ENCODE measurements at places on chromosomes 12 and 14.

GRCh38 chr14:75542588-75543091 is 20.4 kb downstream of the BATF start:
- peak; percentile 47 for DNase-seq

GRCh38 chr14:69660344-69661193 is 49.2 kb downstream of the SUSD6 start:
- no peak for DNase-seq

GRCh38 chr12:65081496-65081895 is 39.6 kb downstream of the WIF1 start:
- no peak for DNase-seq

GRCh38 chr14:81384900-81385299 is 15.2 kb downstream of the STON2 start:
- DNase-seq, result no peak

DNA sequence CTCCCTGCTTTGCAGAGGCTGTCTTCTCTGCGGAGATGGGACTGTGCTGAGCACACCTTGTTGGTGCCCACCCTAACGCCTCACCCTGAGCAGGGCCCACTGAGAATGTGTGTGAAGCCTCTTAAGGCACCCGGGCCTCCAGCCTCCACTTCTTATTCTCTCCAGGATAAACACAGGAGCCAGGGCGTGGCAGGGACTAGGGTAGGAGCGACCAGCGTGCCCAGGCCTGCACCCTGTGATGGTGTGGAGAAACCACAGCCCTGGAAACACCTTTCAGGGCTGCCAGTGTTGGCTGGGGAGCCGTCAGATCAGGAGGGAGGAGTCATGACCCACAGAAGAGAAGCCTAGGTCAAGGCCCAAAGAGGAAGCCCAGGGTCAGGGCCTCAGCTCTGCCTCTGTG is 41.3 kb downstream of the VDR start:
- no peak for DNase-seq

DNA sequence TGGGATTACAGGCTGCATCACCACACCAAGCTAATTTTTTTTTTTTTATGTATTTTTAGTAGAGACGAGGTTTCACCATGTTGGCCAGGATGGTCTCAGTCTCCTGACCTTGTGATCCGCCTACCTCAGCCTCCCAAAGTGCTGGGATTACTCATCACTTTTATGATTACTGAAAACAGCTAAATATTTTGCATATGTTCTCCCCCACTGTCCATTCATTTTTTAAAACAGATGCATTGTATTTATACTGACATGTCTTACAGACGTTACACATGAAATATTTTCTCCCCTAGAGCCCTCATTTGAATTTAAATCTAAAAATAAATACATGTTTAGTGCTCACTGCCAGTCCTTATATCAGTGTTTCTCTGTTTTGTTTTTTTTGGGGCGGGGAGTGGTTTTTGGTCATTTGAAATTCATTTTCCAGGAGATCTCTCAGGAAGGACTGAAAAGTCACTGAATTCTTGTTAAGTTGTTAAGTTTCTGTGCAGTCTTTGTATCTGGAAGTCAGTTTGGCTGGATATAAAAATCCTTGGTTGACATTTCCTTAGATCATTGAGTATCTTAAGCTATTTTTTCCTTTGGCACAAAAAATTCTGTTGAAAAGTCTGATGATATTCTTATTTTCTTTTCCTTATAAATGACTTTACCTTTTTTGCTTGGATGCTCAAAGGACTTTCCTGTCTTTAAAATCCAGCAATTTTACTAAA is 9.4 kb downstream of the FBXO21 start:
- DNase-seq, result no peak

DNA sequence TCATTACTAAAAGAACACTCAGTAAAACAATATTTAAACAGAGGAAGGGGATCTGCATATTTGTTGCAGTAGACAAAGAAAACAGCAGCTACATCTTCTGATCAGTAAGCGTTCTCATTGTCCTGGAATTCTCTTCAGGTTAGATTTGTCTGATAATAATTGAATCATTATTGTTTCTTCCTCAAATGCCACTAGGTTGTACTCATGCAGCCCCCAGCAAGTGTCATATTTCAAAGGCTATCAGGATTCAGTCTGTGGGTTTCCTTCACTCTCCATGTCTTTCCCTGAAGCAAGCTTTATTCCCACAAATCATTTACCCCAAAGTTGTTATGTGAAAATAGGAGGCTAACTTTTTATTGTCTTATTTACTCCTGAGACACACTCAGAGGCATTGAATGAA is 14.7 kb downstream of the PIK3C2G start:
- no peak for DNase-seq

GRCh38 chr12:65662590-65662989 is 161.7 kb upstream of the HMGA2 start:
- no peak for DNase-seq

DNA sequence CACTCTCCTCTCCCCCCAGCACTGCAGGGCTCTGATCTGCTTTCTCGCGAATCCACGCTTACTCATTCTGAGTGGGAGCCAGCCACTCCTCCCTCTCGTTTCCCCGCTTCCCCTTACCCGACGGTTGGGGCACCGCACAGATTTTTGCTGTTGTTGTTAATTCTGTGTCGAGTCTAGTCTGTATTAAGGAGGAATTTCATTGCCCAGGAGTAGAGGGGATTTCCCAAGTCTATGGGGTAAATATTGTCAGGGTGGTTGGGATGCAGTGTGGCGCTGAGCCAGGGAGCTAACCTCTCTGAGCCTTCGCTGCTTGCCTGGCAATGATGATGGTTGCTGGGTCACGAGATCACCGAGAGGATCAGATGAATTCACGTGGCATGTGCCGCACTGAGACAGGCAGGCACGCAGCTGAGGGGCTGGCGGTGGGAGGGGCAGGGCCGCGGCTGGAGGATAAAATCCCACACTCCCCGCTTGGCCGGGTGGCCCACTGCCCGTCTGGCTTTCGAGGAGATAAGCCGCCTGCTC is 18.5 kb downstream of the NCOR2 start:
- DNase-seq, result no peak

DNA sequence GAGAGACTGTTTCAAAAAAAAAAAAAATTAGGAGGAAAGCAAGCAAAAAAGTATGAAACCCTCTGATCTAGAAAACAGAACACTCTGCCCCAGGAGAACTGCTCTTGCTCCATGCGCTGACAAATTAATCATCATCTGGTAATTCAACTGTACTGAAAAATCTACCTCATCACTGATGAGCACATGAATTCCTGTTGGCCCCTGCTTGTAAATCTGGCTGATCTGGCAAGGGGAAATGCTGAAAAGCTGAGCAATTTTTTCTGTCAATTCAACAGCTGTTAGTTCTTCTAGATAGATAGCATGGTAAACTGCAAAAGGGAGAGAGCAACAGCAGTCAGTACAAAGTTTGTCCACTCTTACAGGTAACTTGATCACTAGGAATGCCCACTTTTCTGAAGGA is 15.2 kb upstream of the CSRNP2 start:
- DNase-seq, result no peak

DNA sequence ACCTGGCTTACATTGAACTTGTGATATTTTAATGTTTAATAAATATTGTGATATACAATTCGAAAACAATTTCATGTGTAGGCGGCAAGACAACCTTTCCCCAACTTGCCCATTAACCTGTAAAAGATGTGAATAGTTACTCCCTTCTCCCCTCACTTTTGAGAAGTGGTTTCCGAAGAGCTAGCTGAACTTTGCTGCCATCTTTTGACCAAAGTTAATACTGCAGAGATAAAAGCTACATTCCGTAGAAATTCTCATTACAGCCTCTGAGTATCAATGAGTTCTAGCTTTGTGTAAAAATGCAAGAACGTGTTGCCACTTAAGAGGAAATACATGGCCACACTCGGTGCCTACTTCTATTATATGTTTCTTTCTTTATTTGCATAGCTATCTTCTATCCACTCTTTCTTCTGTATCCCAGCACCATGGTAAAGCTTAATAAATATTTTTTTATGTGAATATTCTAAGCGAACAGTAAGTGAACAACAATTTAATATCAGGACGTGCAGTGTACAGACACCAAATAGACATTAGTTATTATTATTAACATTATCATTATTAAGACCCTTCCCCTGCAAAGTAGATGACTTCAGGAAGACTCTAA is 105.1 kb upstream of the TMEM260 start:
- DNase-seq, result no peak

DNA sequence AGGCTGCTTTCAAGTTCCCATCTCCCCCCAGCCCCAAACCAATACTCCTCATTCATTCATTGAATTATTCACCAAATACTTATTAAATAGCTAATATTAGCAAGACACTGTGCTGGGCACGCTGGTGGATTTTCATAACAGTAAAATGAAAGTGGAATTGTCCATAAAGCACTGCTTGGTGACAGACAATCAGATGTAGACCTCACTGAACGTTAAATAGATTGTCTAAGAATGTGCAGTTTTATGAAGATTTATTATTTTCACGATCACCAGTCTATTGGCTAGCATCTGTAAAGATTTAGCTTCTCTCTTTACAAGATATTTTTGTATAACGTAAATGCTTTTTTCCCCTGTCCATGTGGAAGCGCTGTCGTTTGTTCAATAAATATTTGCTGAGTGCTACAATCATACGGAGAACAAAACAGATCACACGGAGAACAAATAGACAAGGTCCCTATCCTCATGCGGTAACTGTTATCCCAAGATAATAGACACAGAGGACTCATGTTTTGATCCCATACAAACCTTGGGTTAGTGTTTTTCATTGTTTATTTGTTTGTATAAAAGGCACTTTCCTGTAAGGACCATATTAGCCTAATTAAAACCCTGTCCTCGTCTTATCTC is 397.6 kb downstream of the BCAT1 start:
- no peak for DNase-seq

GRCh38 chr12:27480016-27480415 is 33.5 kb downstream of the SMCO2 start:
- DNase-seq, result no peak

- no peak for DNase-seq
Measured at GRCh38 chr14:63908667-63909264, 56.0 kb downstream of the SYNE2 start.

- no peak for DNase-seq
Measured at GRCh38 chr12:1836854-1837421, 16.6 kb downstream of the LRTM2 start.

DNA sequence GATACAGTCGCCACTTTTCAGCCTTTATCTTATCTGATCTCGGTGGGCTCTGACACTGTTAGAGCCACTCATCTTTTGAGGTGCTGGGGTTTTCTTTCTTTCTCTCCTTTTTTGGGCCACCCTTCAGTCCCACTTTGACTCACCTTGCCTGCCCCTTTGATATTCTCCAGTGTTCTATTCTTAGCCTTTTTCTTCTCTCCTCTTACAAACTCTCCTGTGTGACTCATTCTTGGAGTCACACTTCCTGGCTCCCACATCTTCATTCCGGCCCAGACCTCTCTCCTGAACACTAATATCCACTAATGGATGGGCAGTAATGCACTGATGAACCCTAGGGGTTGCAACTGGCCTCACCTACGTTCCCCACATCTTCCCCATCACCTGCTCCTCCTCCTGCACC is 2.2 kb upstream of the DCD start:
- no peak for DNase-seq

GRCh38 chr12:79452906-79453305 is 237.9 kb downstream of the PAWR start:
- no peak for DNase-seq

DNA sequence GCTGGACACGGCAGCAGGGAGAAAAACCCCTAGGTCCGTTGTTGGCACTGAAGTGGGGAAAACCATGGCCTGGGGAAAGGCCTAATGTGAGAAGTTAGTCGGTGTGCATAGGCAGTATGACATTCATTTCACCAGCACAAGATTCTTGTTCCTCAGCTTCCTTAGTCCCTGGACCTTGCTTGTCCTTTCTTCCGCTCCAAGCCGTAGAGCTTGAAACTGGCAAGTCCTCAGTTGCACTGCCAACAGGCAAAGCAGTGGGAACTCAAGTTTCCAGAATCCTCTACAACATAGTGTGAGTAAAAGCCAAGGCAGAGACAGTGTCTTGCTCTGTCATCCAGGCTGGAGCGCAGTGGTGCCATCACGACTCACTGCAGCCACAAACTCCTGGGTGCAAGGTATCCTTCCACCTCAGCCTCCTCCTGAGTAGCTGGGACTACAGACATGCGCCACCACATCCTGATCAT is 138.5 kb upstream of the AMIGO2 start:
- DNase-seq, result no peak

DNA sequence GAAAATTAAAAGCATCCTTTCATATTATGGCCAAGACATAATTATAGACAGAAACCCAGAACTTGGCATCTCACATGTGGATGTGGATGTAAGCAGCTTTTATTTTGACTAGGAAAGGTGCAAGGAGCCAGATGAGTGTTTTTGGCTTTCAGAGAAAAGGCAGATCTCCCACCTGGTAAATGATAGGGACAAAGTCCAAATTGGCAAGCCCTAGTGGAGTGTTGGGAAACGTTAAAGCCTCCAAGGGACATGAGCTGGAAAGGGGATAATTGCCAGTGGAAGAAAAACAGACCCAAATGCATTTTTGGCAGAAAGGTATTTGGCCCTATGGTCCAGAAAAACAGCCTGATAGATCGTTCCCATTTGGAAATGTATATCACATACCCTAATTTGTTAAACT is 60.1 kb downstream of the KLHL28 start:
- no peak for DNase-seq

GRCh38 chr12:5945071-5946008 is at the start of gene ANO2:
TSS of gene ANO2 (minus strand) at chr12:5945259. CDS start at chr12:5945217, 42 bp downstream.
- DNase-seq, result no peak

DNA sequence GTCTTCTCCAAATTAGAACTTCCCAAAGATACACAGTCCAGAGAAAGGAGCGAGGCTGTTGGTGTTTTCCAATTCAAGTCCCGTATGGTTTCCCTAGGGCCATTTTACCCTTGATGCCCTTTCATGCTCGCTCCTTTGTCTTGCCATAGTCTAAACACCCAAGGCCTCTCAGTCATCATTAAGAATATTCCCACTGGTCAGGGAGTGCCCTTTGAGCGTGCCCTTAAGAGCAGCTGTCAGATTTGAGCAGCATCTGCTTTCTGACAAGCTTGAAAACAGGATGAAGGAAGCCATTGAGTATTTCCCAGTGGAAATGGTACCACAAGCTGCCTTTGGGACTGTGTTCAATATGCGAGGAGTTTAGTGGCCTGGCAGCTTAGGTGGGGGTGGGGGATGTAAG is 10.4 kb upstream of the GALNT16 start:
- DNase-seq, result no peak

- DNase-seq, result no peak
Measured at GRCh38 chr12:98420461-98420860, 94.9 kb upstream of the TMPO start.

DNA sequence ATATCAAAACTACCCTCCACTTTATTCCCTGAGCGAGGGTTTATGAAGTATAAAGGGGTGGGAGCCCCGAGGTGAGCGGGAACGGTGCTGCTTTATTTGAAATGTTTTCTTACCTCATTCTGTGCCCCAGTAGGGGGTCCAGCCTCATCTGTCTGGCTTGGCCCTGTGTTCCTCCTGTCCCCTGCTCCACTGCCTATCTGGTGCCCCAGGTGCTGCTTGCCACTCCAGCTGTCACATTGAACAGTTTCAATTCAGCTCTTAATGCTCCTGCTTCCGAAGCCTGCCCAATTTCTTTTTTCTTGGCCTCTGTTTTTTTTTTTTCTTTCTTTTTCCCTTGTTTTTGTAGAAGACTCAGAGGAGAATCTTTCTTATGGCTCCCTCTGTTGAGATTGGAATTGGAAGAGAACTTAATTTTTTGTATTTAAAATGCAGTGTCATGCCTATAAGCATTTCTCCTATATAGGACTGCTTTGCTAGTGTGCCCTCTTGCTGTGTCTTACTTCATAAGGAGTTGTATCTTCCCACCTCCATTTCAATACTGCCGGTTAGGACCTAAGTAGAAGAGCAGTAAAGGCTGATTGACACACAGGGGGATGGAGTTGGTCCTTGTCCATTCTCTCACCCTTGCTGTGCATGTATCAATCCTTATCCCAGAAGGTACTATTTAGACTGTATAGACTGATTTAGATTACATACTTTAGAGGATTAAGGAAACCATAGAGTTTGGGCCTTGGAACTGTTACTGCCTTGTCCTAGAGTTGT is 2.3 kb downstream of the ATXN7L3B start:
- no peak for DNase-seq

Data from stimulated activated CD4-positive, alpha-beta T cell treated with anti-CD3 and anti-CD28 coated beads, Interleukin-1b, Interleukin-23, amount 100 ng/mL, for 1 hour (primary cell).